Naive B cell (primary cell): ENCODE measurements at places on chromosomes 3 and 15. TPM values are rescaled to one million over a fixed set of nuclear protein-coding genes. Genes with fewer than 3 reads are reported as not detected.

QARS1 gene
- 83.2 TPM for polyA plus RNA-seq

XIRP1 gene
- 0.05 TPM for polyA plus RNA-seq

GOLGA8O gene
- polyA plus RNA-seq, result not detected

PAQR5 gene
- not detected for polyA plus RNA-seq

LTK gene
- not detected for polyA plus RNA-seq

PRR20G gene
- not detected for polyA plus RNA-seq

ALDH1A2 gene
- not detected for polyA plus RNA-seq

CRABP1 gene
- not detected for polyA plus RNA-seq

MASP1 gene
- polyA plus RNA-seq, result not detected

ERC2 gene
- polyA plus RNA-seq, result not detected

CHST2 gene
- 15.4 TPM for polyA plus RNA-seq

GOLGA8T gene
- polyA plus RNA-seq, result not detected

RTP4 gene
- polyA plus RNA-seq, result 8.4 TPM

SI gene
- not detected for polyA plus RNA-seq

CCR3 gene
- not detected for polyA plus RNA-seq

BRPF1 gene
- 9.0 TPM for polyA plus RNA-seq

XRN1 gene
- polyA plus RNA-seq, result 65.6 TPM

GPR171 gene
- polyA plus RNA-seq, result 1.2 TPM

MB21D2 gene
- not detected for polyA plus RNA-seq

IP6K1 gene
- 20.2 TPM for polyA plus RNA-seq

PARP15 gene
- polyA plus RNA-seq, result 10.9 TPM

LRRC2 gene
- not detected for polyA plus RNA-seq

CEP97 gene
- 4.9 TPM for polyA plus RNA-seq

MUC4 gene
- 0.11 TPM for polyA plus RNA-seq

SLC24A5 gene
- polyA plus RNA-seq, result not detected

IL5RA gene
- polyA plus RNA-seq, result not detected

CEP63 gene
- 14.1 TPM for polyA plus RNA-seq

AMOTL2 gene
- polyA plus RNA-seq, result not detected

FGD5 gene
- not detected for polyA plus RNA-seq

LIPH gene
- not detected for polyA plus RNA-seq

CAMK2N2 gene
- not detected for polyA plus RNA-seq

TRIM42 gene
- not detected for polyA plus RNA-seq

RTP1 gene
- polyA plus RNA-seq, result not detected

FANCI gene
- 2.6 TPM for polyA plus RNA-seq

SMCO1 gene
- not detected for polyA plus RNA-seq

GOLGA8G gene
- polyA plus RNA-seq, result not detected

ANKRD34C gene
- not detected for polyA plus RNA-seq

KNG1 gene
- polyA plus RNA-seq, result not detected

BFSP2 gene
- polyA plus RNA-seq, result 3.2 TPM

COX17 gene
- polyA plus RNA-seq, result 76.0 TPM

CCR5 gene
- not detected for polyA plus RNA-seq

POMGNT2 gene
- polyA plus RNA-seq, result 7.4 TPM

GOLGA6C gene
- not detected for polyA plus RNA-seq

PLSCR5 gene
- polyA plus RNA-seq, result not detected

APBA2 gene
- 0.30 TPM for polyA plus RNA-seq

SPATA12 gene
- not detected for polyA plus RNA-seq

PSTPIP1 gene
- polyA plus RNA-seq, result 26.8 TPM

SNX22 gene
- 59.6 TPM for polyA plus RNA-seq

GPR149 gene
- not detected for polyA plus RNA-seq

CHRD gene
- not detected for polyA plus RNA-seq

BHLHE40 gene
- 2.6 TPM for polyA plus RNA-seq

LRTM1 gene
- not detected for polyA plus RNA-seq

TMEM45A gene
- polyA plus RNA-seq, result not detected

IGSF11 gene
- not detected for polyA plus RNA-seq

C3orf52 gene
- 0.92 TPM for polyA plus RNA-seq

CFAP100 gene
- not detected for polyA plus RNA-seq
